Right hindlimb (tissue), 1 donor: ENCODE measurements at places on chromosomes 2 and 18.

GRCh38 chr2:134639265-134639664, 79.5 kb downstream of the TMEM163 start:
- no peak for DNase-seq

DNA sequence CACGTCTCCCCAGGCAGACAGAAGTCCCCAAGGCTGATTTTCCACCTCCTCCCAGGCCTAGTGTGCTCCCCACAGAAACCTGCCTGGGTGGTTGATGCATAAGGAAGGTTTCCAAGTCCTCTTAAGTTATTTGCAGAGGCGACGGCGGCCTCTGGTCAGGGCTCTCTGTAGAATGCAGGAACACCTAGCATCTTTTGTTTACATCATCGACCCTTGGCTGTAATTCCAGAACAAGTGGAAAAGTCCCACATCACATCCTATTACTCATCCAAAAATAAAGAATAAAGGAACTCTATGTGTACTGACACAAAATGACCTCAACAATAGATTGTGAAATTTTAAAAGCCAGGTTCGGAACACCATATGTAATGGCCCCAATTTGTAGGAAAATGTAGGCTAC, 211.1 kb downstream of the ALPK2 start:
- DNase-seq: no peak

DNA sequence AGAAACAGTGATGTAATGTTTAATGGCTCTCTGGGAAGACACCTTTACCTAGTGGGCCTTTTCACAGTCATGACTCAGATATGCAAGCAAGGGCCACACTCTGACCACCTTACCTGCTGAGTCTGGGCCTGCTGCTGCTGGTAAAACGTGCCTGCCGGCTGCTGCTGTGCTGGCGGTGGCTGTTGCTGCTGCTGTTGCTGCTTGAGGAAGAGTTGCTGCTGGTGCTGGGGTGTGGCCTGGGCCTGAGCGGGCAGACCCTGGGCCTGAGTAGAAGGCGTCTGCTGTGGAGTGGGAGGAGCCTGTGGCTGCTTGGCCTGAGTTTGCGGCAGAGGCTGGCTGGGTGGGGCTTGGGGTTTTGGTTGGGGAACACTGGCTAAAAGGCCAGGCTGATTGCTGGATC, 81.6 kb upstream of the NFU1 start:
- peak; percentile 50 for DNase-seq

- no peak for DNase-seq
These were observed 32.5 kb downstream of the GAREM1 start for GRCh38 chr18:32438173-32438572.

DNA sequence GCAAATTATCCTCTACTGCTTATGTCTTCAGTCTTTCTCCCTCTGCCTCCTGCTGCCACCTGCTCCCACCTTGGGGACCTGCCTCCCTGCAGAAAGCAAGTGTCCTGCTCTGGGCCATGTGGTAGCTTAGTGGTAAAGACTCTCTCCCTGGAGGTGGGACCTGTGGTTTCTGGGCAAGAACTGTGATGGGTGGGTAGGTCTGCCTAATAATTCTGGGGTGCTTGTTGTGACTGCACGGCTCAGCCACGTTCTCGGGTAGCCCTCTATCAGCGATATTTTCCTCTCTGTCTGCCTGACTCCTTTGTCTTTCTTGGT, 16.4 kb upstream of the CD28 start:
- DNase-seq: no peak

GRCh38 chr18:79251021-79251420, 144.7 kb upstream of the NFATC1 start:
- no peak for DNase-seq

- DNase-seq: no peak
These were observed 43.5 kb downstream of the SCN1A start for GRCh38 chr2:166084301-166084700.

GRCh38 chr18:9594823-9595596, 19.3 kb downstream of the PPP4R1 start:
- DNase-seq: no peak

DNA sequence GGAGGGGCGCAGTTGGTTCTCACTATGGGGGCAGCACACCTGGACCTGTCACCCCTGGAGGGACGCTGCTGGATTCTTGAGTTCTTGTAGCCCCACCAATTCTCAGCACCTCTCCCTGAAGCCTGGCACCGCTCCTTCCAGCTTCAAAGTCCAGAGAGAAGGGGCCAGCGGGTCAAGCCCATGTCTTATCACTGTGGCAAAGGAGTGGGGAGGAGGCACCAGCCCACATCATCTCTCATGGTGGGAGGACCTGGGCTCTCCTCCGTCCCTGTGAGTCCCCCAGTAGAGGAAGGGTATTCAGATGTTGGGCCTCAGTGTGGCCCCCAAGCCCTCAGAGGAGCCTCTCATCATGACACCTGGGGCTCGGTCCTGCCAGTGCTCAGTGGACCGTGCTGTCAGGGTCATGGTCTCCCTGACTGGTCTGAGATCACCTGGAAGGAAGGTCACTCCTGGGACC, 67.4 kb downstream of the HS1BP3 start:
- no peak for DNase-seq

DNA sequence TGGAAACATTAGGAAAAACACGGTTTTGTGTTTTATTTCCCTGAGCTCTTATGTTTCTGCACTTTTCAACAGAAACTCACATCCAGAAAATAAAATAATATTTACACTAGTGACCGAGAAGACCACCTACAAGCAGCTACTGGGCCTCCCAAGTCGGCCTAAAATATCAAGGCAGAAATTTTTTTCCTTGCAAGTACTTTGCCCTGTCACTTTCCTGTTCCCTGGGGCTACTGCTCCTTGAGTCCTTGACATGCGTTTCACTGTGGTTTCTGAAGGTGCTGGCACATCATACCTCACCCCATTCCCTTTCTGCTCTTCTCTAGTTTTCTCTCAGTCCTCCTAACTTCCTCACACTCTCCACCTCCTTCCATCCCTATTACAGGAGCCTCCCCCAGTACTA, 279.1 kb downstream of the AGPS start:
- DNase-seq: no peak

GRCh38 chr2:69721022-69721421, 20.9 kb upstream of the ANXA4 start:
- no peak for DNase-seq

DNA sequence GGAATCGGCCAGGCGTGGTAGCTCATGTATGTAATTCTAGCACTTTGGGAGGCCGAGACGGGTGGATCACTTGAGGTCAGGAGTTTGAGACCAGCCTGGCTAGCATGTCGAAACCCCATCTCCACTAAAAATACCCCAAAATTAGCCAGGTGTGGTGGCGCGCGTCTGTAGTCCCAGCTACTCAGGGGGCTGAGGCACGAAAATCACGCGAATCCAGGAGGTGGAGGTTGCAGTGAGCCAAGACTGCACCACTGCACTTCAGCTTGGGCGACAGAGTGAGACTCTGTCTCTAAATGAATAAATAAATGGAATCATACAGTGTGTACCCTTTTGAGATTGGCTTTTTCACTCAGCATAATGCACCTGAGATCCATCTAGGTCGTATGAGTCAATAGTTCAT, 19.4 kb upstream of the TTC39C start:
- no peak for DNase-seq
